ENCODE measurements at places on chromosomes 4 and X.
A peak's percentile ranks its signal among the peaks of the same experiment; 100 is the strongest.

DNA sequence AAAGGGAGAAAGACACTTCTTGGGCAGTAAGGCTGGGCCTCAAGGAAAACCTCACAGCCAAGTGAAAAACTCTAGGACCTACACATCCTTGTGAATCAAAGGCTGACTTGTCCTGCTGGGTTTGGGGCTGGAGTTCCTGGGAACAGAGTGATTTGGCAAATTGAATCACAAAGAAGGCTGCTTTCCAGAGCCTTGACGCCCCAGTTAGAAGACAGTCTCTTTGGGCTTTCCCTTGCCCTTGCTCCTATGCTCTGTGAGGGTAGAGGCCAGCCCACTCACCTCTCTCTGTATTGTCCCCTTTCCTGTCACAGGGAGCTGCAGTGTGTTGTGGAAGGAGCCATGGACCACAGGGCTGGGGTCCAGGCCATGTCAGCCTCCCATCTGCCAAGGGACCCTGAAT, 9.6 kb downstream of the AMER1 start:
- DNase-seq: no peak

DNA sequence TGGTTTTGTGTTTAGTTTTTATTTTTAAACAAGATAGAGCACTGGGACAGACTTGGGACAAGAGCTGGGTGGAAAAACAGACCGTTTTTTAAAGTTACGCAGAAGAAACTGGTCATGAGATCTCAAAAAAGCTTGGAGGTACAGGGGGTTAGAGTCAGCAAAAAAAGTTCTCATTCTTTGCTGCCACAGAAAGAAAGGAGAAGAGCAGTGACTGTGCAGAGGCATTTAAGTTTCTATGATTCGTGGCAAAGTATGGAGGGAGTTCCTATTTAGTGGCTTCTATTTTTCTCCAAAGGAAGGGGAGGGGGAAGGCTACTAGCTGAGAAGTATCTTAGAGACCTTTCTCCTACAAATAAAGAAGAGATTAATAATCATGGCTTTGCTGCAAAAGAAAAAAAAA, 68.3 kb downstream of the MANBA start:
- DNase-seq: no peak

GRCh38 chr4:69909195-69909594, 21.7 kb upstream of the CSN1S1 start:
- DNase-seq: no peak

GRCh38 chrX:39244147-39244546, 442.9 kb downstream of the MID1IP1 start:
- no peak for DNase-seq

DNA sequence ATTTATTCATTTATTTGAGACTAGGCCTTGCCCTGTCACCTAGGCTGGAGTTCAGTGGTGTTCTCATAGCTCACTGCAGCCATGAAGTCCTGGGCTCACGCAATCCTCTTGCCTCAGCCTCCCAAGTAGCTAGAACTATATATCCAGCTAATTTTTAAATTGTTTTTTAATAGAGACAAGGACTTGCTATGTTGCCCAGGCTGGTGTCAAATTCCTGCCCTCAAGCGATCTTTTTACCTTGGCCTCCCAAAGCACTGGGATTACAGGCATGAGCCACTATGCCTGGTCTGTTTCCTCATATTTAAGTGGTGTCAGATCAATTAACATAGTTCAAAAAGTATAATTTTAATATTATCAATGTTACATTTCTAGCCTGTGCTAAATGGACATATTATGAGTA, 68.5 kb downstream of the AFF1 start:
- DNase-seq: no peak

DNA sequence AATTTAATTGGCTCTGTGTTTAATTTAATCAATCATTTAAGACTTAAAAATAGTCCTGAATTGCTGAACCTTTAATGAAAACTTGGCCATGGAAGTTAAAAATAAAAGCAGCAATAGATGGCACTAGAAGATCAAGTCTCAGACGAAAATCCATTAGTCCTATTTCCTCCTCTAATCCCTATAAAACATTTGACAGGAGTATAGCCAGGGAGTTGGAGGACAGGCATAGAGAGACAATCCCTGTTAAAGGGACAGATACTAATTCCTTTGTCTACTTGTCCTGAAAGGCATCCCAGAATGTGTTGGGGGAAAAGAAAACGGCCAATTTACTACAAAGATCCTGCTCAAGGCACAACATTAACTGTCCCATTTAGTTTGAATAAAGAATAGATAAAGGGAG, 276.3 kb upstream of the TACR3 start:
- no peak for DNase-seq

DNA sequence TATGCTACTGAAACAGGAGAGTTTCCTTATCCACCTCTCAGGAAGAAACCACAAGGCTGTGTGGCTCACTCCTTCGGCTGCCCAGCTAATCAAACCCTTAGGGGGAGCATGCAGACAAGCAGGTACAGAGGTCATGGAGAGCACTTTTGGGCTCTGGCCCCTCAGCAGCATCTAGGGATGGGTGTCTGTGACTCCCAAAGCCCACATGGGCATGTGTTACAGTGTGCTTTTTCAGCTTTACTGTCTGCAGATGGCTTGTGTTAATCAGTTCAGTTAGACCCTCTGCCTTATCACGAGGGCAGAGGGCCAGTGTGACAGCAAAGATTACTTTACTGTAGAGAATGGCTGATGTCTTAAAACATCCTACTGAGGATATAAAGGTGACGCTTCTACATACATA, 447.4 kb downstream of the PCDH10 start:
- no peak for DNase-seq

- DNase-seq: no peak
These were observed 73.0 kb upstream of the SCOC start for GRCh38 chr4:140300271-140300970.

- no peak for DNase-seq
These were observed 17.0 kb downstream of the RBMX2 start for GRCh38 chrX:130418740-130419139.

- DNase-seq: no peak
These were observed 221.5 kb upstream of the SFRP2 start for GRCh38 chr4:154010371-154010770.

DNA sequence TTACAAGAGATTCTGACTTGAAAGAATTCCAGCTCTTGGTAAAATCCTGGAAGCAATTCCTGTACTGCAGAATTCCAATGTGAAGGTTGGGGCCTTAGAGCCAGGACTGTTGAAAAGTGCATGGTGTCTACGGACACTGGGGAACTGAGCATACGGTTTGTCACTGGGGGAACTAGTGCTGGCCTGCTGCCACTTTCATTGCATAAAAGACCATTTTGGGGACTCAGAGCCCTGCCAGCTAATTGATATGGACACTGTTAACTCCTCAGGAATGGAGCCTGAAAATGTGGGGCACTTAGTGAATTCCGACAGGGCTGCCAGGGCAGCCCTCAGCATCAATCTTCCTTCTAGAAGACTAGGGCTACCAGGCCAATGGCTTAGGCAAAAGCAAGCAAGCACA, 55.9 kb downstream of the AMOT start:
- no peak for DNase-seq

GRCh38 chr4:44760142-44760898, 34.0 kb upstream of the GNPDA2 start:
- peak; percentile 56 for DNase-seq

DNA sequence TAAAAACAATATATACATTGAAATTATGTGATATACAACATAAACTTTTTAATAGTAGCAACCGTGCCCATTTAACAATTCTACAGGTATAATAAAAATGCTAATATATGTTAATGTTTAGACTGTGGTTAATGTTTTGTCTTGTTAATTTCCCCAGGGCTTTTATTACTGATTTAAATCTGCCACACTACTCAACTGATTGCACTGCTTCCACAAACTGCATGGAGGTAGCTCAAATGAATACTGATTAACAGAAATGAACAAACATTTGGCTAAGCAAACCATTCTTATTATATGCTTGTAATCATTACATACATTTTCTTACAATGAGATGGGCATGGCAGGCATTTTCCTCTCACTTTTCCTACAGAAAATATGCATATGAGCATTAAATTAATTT, 275.9 kb downstream of the GPC3 start:
- DNase-seq: no peak

DNA sequence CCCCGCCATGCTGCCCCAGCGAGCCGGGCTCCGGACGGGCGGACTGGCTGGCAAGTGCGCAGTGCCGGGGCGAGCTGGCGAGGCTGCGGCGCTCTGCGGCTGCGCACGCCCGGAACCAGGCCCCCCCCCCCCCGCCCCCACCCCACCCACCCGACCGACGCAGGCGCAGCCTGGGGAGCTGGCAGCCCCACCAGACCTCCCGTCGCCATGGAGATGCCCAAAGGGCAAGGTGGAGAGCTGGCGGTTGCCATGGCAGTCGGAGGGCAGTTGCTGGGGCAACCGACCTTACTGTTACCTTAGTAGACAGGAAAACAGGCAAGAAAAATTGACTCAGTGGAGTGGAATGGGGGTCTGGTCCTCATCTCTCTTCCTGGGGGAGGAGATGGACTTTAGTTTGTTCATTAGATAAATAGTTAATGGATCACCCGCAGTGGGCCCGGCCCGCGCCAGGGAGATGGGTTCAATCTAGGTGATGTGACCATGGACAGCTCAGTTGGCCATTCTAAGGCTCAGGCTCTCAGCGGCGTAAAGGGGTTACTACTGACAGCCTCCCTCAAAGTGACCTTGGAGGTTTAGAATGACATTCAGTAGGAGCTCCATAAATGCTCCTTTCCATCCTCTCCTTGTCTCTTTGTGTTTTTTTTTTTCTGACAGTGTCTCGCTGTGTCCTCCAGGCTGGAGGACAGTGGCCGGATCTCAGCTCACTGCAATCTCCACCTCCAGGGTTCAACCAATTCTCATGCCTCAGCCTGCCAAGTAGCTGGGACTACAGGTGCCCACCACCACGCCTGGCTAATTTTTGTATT, at the start of gene PCSK1N:
Gene PCSK1N, minus strand, starts transcription at position 87 of the 806 bp plus-strand sequence. Its CDS starts 78 bp downstream, at position 9.
- no peak for DNase-seq

GRCh38 chr4:4782969-4783368, 76.5 kb upstream of the MSX1 start:
- no peak for DNase-seq

DNA sequence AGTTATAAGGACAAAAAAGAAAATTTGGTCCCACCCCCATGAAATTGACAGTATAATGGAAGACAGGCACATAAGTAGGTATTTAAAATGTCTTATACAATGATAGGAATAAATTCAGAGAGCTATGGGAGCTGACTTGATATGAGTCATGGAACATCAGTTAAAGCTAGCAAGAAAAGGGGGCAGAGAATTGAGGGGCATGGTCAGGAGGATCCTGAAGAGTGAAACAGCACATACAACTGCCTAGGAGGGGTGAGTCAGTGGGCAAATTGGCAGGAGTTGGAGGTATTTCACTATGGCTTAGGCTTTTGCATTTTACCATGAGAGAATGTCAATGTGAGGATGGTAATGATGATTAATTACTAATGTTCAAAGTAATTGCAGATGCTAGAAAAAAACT, 95.4 kb upstream of the BANK1 start:
- DNase-seq: no peak

DNA sequence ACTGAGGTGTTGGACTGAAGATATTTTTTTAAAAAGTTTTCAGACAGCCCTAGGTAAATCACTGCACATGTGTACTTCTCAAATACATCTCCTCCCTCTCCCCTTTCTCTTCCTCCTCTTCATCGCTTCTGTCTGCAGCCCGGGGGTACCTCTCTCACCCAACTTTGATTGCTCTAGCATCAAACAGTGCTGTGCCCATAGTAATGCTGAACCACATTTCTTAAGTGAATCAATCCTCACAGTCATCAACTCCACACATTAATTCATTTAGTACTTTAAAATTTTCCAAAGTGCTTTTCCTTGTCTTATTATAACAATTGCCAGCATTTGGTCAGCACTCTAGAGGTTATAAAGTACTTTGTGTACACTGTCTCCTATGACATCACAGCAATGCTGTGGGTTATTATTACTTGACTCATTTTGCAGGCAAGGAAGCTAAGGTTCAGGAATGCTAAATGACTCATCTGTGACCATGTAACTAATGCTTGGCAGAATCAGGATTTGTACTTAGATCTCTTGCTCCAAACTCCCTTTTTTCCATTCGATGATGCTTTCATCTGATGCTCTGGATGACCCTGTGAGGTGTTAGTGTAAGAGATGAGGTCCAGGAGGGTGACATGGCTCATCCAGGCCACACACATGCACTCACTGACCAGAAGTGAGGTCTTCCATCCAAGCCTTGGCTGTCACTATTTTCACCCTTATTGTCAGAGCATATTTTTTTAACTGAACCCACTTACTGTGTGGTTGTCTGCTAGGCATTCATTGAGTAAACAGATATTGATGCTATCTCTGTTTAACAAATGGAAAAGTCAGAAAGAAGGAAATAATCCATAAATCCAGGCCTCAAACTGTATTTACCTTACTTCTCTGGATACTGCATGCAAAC, 58.8 kb downstream of the RHOH start:
- no peak for DNase-seq

- no peak for DNase-seq
These were observed 40.9 kb upstream of the IL13RA2 start for GRCh38 chrX:115058276-115058675.

DNA sequence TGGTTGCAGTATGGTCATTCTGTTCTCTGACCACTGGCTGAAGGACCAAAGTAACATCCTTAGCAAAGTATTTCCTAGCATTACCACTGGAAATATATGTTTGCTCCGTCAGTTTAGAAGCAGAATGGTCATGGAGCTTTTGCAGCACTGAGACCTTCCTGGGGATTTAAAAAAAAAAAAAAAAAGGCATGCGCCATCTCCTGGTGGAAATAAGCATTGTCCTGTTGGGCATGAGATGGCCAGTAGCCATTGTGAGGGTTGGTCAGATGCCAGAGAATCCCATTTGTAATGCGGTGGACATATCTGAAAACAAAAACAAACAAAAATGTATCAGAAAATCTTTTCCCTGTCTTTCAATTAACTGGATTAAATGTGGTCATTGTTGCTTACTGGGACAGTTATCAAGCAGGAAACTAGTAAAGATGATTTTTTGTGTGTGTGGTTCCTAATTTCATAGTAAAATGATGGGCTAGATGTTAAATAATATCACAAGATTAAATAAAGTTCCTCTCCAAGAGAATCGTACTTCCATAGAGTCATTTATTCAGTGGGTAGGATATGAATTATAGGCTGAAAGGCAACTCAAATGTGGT, 139.6 kb downstream of the SOWAHB start:
- DNase-seq: peak; percentile 14

DNA sequence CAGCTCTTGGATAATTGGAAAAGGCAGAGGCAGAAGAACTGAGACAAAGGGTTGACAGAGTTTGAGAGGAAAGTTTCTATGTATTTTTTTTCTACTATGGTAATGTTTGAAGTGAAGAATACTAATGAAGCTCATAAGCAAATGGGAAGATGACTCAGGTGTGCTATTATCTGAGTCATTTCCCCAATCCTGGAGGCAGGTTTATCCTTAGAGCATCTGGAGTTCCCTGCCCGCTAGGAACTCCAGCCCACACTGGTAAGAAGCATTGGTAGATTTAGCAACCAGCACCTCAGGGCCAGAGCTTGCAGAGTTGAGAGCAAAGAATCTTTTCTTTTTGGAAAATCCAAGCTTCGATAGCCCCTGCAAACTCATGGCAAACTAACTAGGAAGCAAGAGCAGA, 55.2 kb downstream of the DOCK11 start:
- DNase-seq: no peak

GRCh38 chr4:95095348-95095974, 337.7 kb downstream of the BMPR1B start:
- peak; percentile 41 for DNase-seq

- no peak for DNase-seq
These were observed 32.8 kb upstream of the IL13RA1 start for GRCh38 chrX:118694638-118695037.

Measured in OCI-LY7 (cell line).